G401 (cell line): ENCODE measurements at places on chromosomes 2 and 18. TPM values are rescaled to one million over a fixed set of nuclear protein-coding genes. Genes with fewer than 3 reads are reported as not detected.
A peak's percentile ranks its signal among the peaks of the same experiment; 100 is the strongest.

The KCNG2 gene
- total RNA-seq, result 3.8 and 8.6 TPM in 2 replicates

The ARHGAP28 gene
- 0.61 and 1.0 TPM in 2 replicates for total RNA-seq

DNA sequence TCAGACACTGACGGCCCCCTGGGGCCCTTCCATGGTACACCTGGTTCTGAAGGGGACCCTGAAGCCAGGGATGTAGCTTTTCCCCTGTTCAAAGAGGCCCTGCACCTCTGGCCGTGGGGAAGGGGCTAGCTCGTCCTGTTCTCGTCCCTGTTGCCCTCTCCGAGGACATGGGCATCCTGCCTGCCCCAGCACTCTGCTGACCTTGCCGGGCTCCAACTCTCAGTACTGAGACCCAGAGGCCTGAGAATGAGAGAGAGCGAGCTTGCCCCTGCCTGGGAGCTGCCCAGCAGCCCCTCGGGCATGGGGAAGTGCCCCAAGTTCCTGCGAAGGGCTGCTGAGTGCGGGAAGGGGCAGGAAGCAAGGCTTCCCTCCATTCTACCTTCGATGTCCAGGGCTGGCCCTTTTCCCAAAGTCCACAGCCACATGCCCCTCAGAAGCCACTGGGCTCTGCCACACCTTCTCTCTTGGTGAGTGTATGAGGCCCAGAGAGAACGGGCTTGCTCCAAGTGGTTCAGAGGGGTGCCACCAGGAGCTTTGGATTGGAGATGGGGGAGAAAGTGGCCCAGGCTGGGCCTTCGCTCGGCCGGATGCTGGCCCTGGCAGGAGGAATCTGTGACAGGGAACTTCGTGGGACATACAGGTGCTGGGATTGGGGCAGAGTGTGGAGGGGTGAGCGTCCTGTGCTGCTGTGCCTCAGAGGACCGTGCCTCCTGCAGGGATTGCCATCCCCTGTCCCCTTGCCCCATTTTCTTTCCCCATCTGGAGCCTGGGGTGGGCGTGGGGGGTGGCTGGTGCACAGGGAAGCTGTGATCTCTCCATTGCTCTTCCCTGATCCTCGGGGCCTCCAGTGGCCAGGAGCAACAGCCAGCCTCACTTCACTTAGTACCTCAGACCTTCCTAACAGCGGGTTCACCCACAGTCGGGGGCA lies 50.8 kb downstream of the KCNIP3 start:
- no peak for DNase-seq

DNA sequence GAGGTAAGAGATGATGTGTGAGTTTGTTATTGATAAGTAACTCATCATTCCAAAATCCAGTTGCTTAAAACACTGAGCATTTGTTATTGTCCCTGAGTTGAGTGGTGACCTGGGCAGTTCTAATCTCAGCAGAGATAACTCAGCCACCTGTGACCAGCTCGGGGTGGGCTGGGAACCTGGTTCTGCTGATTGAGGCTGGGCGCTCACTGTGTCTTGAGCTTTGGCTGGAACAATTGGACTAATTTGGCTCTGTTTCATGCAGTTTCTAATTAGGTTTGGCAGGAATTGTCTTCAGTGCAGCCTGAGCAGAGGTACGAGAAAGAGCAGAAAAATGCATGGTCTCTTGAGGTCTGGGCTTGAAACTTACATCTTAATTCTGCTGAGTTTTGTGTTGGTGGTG lies 144.7 kb downstream of the RNF144A start:
- DNase-seq, result peak; percentile 87

GRCh38 chr2:28199995-28200679 lies 192.5 kb upstream of the FOSL2 start:
- no peak for DNase-seq

GRCh38 chr2:240869956-240870875 lies 1.6 kb downstream of the AGXT start:
- DNase-seq, result no peak

DNA sequence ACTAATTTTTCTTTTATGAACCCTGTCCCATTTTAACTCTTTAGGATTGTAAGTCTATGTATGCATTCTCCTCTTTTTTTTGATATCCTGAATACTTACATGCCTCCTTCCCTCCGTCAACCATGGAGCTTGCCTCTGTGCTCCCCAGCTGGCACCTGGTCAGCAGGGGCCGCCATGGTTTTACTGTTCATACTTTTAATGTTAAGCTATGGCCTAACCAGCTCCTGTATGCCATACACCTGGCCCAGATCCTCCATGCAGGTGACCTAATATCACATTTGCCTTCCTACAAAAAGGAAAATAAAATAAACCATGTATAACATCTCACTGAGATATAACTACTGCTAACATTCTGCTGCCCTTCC lies 283.1 kb upstream of the TRIB2 start:
- no peak for DNase-seq

GRCh38 chr2:241736111-241736510 lies 1.7 kb downstream of the D2HGDH start:
- DNase-seq, result no peak

GRCh38 chr18:34838669-34839068 lies 128.6 kb downstream of the DTNA start:
- no peak for DNase-seq

GRCh38 chr2:42879121-42879705 lies 86.8 kb upstream of the HAAO start:
- no peak for DNase-seq

DNA sequence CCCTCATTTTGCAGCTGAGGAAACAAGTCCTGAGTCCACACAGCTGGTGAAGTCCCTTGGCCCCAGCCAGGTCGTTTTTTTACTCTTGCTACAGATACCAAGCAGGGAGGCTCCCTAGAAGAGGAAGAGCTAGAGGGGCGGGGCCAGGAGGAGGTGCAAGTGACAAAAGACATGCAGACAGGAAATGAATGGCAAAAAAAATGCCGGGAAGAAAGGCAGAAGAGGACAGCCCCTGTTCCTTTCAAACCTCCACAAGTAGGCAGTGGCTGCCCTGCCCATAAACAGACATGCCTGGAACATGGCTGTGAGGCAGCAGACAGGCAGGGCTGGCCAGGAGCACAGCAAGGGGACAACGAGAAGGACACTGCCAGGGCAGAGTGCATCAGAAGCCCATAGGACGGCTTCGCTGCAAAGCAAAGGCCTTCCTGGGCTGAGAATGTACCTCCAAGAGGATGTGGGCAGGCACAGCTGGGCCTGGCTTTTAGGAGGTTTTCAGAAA lies 108.7 kb downstream of the ZBTB7C start:
- DNase-seq, result no peak

The MIB1 gene
- 36.1 and 66.7 TPM in 2 replicates for total RNA-seq

- no peak for DNase-seq
Measured at GRCh38 chr2:167929484-167929883, 317.9 kb downstream of the STK39 start.

DNA sequence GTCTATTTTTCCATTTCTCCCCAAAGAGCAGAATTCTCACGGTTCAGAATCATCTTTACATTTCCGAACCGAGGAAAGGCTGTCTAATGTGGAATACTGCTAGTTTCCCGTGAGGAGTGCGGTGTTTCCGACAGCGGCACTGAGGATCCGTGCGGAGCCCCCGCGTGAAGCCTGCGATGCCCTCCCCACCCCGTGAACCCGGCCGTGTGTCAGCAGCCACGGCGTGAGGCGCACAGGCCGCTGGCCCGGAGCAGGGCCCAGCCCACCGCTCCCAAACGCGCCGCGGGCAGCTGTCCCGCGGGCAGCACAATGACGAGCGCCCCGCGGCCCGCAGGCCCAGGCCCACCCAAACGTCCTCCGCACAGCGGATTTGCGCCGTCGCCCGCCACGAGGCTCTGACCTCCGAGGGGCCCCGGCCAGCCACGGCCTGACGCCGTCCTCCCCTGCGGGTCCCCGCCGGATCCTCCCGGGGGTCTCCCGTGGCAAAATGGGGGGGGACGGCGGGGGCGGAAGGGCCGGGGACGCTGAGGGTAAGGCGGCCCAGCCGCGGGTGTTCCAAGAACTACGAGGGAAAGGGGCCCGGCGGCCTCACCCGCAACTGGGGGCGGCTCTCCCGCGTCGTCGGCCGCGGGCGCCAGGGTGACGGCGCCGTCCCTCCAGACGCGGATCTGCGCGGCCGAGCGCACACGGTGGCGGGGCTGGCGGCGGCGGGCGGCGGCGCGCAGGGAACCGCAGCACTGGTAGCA lies 796 bp downstream of the SPIRE1 start:
- DNase-seq, result peak; percentile 54

DNA sequence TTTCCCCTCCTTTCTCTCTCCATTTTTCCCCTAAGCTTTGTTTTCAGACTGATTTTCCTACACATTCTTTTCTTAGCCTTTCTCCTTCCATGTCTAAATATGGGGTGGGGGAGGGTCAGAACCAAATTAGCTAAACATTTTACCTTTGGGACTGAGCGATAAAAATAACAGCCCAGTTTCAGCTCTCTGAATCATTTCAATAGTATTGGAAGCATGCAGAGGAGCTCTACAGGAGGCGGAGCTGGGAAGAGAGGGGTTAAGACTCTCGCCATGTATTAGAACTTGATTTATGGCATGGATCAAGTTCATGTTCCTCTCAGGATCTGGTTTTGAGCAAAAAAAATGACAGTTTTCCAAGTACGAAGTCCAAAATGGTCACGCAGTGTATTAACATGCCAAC lies 109.1 kb downstream of the CPO start:
- no peak for DNase-seq

The HYCC2 gene
- total RNA-seq, result 0.49 and 3.2 TPM in 2 replicates

GRCh38 chr2:213259266-213259665 lies 25.0 kb upstream of the SPAG16 start:
- no peak for DNase-seq

- DNase-seq, result no peak
Measured at GRCh38 chr18:5895299-5895875, at the start of gene TMEM200C. TSS of gene TMEM200C (minus strand) at chr18:5895522. CDS start at chr18:5892063, 3,459 bp downstream.

The UPP2 gene
- total RNA-seq, result not detected in 2 replicates

GRCh38 chr18:52310651-52311050 lies 29.3 kb upstream of the DCC start:
- DNase-seq, result no peak

- DNase-seq, result no peak
Measured at GRCh38 chr2:143815082-143815481, 685.9 kb downstream of the ARHGAP15 start.

GRCh38 chr18:79371561-79372121 lies 24.1 kb upstream of the NFATC1 start:
- DNase-seq, result no peak

DNA sequence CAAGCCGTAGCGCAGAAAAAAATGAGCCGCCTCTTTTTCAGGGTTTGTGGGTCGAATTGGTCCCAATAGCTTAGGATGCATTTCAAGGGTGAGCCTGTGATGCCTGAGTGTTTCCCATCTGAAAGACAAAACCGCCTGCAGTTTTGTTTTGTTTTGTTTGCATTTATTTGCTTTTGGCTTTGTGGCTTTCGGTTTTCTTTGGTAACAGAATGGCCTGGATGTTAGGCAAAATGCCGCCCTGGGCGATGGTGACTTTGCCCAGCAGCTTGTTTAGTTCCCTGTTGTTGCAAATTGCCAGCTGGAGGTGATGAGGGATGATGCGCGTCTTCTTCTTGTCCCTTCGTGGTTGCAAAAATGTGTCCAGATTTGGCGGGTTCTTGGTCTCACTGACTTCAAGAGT lies 109.4 kb downstream of the LTBP1 start:
- DNase-seq, result no peak

GRCh38 chr2:150388289-150388625 lies 99.2 kb downstream of the RND3 start:
- no peak for DNase-seq

- DNase-seq, result no peak
Measured at GRCh38 chr2:151305129-151305691, 15.7 kb upstream of the NMI start.

The LRRTM1 gene
- total RNA-seq, result 0.07 TPM in 1 of 2 replicates, not detected in the other

The FBXO36 gene
- total RNA-seq, result 5.0 and 6.3 TPM in 2 replicates

DNA sequence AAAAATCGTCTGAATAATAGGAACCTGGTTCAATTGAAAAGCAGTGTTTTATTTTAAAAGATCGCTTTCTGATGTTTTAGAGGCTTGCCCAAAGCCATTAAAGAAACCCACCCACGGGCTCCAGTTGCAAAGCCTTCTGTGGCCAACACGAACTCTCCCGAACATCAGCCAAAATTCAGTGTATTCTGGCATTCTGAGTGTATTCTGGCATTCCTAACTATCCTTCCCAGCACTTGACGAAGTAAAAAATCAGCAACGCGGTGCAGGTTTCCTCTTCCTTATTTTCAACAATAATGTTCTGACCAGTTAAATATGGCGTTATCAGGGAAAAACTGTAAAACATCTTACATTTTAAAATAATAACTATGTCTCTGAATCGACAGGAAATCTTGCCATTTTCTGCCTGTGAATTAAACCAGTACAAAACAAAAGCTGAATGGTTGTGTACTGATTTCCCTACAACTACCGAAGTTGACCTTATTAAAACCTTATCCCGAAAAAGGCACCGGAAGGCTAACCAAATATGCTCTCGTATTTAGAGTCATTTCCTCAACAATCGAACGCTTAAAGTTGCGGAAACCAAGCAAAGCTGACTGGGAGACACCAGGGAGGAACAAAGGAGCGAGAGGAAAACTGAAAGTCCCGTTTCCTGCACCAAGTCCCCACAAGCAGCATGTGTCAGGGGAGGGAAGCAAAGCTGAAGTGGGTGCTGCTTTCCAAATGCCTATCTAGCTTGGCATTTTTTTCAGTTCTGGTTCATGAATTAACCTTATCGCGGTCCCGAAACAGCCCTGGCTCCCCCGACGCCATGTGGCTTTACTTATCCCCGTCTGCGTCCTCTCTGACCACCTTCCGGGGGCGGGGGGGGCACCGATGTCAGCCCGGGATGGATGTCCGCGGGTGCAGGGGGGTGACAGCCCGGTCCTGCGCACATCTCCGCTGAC lies 44.3 kb downstream of the ZNF516 start:
- peak; percentile 32 for DNase-seq

- DNase-seq, result no peak
Measured at GRCh38 chr18:68233018-68233417, 481.9 kb downstream of the TMX3 start.

- peak; percentile 16 for DNase-seq
Measured at GRCh38 chr18:13393338-13393737, 174.8 kb downstream of the LDLRAD4 start.

The FAM110C gene
- total RNA-seq, result not detected in 2 replicates

DNA sequence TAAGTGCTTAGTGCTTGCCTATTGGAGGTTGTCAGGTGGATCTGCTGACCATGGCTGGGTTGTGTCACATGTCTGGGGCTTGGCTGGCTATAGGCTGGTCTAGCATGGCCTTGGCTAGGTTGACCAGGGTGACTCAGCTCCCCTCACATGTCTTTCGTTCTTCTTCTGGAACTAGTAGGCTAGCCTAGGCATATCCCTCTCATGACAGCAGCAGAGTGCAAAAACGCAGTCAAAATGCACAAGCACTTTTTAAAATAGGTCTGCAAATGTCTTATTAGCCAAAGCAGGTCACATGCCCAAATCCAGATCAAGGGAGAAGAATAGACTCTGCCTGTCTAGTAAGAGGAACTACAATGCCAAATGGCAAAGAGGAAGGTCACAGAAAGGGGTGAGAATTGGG lies 179.7 kb upstream of the ACVR2A start:
- DNase-seq, result no peak
